ENCODE measurements at places on chromosomes 3 and 15.

- H3K27me3 ChIP-seq: no peaks in the 10 kb centered on the region
- no peaks in the 10 kb centered on the region for H3K36me3 ChIP-seq
- no peak overlapping the region for H3K27ac ChIP-seq
- no peak for DNase-seq
- H3K4me3 ChIP-seq: no peak overlapping the region
These were observed 1.4 kb downstream of the PAQR5 start for GRCh38 chr15:69299943-69300588.

- peaks cover 23% of the 10 kb centered on the region for H3K36me3 ChIP-seq
- H3K4me3 ChIP-seq: no peak overlapping the region
- DNase-seq: no peak
- no peaks in the 10 kb centered on the region for H3K27me3 ChIP-seq
- no peak overlapping the region for H3K27ac ChIP-seq
- H3K4me1 ChIP-seq: no peaks in the 10 kb centered on the region
These were observed 4.6 kb upstream of the NIT2 start for GRCh38 chr3:100329800-100330489.

DNA sequence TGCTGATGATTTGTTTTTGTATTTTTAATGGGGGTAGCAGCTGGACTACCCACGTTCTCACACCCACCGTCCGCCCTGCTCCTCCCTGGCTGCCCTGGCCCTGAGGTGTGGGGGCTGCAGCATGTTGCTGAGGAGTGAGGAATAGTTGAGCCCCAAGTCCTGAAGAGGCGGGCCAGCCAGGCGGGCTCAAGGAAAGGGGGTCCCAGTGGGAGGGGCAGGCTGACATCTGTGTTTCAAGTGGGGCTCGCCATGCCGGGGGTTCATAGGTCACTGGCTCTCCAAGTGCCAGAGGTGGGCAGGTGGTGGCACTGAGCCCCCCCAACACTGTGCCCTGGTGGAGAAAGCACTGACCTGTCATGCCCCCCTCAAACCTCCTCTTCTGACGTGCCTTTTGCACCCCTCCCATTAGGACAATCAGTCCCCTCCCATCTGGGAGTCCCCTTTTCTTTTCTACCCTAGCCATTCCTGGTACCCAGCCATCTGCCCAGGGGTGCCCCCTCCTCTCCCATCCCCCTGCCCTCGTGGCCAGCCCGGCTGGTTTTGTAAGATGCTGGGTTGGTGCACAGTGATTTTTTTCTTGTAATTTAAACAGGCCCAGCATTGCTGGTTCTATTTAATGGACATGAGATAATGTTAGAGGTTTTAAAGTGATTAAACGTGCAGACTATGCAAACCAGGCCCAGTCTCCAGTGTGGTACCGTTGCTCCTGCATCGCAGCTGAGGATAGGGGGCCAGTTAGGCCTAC, 1.4 kb upstream of the FES start:
- H3K36me3 ChIP-seq: peaks cover 5% of the 10 kb centered on the region
- DNase-seq: no peak
- no peak overlapping the region for H3K4me3 ChIP-seq
- H3K27me3 ChIP-seq: no peaks in the 10 kb centered on the region
- H3K4me1 ChIP-seq: no peaks in the 10 kb centered on the region

DNA sequence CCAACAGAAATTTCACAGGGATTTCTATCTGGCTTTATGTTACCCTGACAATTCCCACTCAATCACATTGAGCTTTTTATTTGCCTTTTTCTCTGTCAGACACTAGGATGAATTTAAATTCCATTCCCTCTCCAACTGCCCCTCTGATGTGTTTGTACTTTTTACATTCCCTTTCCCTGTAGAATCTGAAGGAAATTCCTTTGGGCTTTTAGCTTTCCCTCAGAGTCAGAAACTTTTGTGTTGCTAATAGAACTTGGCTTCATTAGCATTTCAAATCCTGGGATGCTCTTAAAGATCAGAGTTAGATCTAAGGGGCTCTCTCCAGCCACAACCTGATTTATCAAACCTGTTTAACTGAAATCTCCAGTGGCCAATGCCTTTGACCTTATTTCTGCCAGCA, 7.9 kb upstream of the RARB start:
- no peaks in the 10 kb centered on the region for H3K27me3 ChIP-seq
- no peaks in the 10 kb centered on the region for H3K36me3 ChIP-seq
- no peak overlapping the region for H3K27ac ChIP-seq
- DNase-seq: no peak
- peaks cover 10% of the 10 kb centered on the region for H3K4me1 ChIP-seq

- no peak for DNase-seq
- no peaks in the 10 kb centered on the region for H3K27me3 ChIP-seq
- H3K36me3 ChIP-seq: no peaks in the 10 kb centered on the region
- H3K4me3 ChIP-seq: no peak overlapping the region
- peaks cover 39% of the 10 kb centered on the region for H3K4me1 ChIP-seq
- H3K27ac ChIP-seq: peak overlapping the region; percentile 93
These were observed 4.5 kb upstream of the POPDC2 start for GRCh38 chr3:119664850-119665379.

GRCh38 chr3:16482770-16483531, 30.5 kb downstream of the RFTN1 start:
- no peaks in the 10 kb centered on the region for H3K36me3 ChIP-seq
- no peaks in the 10 kb centered on the region for H3K27me3 ChIP-seq
- H3K4me1 ChIP-seq: peaks cover 31% of the 10 kb centered on the region
- H3K27ac ChIP-seq: no peak overlapping the region
- H3K4me3 ChIP-seq: no peak overlapping the region

GRCh38 chr3:190695994-190696393, 166.5 kb downstream of the GMNC start:
- no peak for DNase-seq
- H3K4me3 ChIP-seq: no peak overlapping the region
- no peaks in the 10 kb centered on the region for H3K4me1 ChIP-seq
- H3K27me3 ChIP-seq: no peaks in the 10 kb centered on the region

DNA sequence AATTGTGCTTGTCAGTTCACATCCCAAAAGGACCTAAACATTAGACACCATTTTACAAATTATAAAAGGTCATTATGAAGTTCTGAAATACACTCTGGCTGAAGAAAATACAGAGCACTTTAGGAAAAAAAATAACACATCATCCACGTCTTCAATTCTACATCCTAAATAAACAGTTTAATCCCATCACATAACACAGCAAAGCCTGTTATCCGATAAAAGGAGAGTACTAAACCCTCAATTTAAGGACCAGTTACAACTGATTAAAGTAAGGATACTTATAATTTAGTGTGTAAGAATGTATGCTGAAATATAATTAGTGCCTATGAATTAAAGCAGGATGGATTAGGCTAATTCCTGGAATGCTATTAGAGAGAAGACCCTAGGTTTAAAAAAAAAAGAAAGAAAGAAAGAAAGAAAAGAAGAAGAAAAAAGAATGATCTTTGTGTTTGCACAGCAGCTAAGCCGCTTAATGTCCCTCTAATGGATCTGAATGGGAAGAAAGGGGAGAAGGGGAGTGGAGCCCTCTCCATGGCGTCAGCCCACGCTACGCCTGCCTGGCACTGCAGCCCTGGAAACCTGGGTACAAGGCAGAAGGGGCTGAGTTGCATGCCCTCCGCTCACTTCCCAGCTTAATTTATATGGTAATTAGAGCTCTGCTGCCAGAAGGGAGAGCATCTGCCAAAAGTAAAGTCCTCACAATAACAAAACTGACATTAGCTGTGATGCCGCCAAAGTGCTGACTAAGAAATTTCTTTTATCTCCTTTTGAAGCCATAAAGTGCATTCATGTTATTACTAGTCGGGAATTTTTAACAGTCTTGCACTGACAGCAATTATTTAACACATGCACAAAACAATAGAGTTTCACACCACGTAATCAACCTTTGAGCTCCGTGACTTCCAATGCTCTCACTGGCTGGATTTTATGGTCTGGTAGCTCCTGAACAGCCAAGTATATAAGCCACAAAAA, 90.0 kb downstream of the FSIP1 start:
- DNase-seq: peak; percentile 7
- H3K27me3 ChIP-seq: no peaks in the 10 kb centered on the region
- H3K27ac ChIP-seq: no peak overlapping the region

- peak; percentile 21 for DNase-seq
- H3K27ac ChIP-seq: no peak overlapping the region
- no peaks in the 10 kb centered on the region for H3K27me3 ChIP-seq
- H3K4me1 ChIP-seq: peaks cover 12% of the 10 kb centered on the region
- H3K36me3 ChIP-seq: no peaks in the 10 kb centered on the region
These were observed 79.0 kb downstream of the SERPINI1 start for GRCh38 chr3:167814441-167814951.

GRCh38 chr3:39917065-39917773, 107.8 kb downstream of the MYRIP start:
- no peaks in the 10 kb centered on the region for H3K27me3 ChIP-seq
- H3K27ac ChIP-seq: peak overlapping the region; percentile 62
- no peak overlapping the region for H3K4me3 ChIP-seq
- no peaks in the 10 kb centered on the region for H3K36me3 ChIP-seq
- no peak for DNase-seq

DNA sequence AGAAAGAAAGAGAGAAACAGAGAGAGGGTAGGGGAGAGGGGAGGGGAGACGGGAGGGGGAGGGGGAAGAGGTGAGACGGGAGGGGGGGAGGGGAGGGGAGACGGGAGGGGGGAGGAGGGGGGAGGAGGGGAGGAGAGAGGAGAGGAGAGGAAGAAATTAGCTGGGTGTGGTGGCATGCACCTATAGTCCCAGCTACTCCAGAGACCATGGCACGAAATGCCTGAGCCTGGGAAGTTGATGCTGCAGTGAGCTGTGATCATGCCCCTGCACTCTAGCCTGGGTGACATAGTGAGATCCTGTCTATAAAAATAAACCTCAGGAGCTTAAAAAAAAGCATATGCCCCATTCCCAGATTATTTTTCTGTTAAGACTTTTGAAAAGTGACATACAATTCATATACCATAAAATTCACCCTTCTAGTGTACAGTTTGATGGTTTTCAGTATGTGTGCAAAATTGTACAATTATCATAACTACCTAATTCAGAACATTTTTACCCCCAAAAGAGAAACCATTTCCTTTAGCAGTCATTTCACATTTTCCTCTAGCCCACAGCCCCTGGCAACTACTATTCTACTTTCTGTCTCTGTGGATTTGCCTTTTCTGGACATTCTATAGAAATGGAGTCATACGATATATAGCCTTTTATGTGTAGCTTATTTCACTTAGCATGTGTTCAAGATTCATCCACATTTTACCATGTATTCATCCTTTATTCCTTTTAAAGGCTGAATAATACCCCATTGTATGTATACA, 699.6 kb downstream of the FHIT start:
- no peak for DNase-seq
- no peaks in the 10 kb centered on the region for H3K27me3 ChIP-seq
- no peaks in the 10 kb centered on the region for H3K36me3 ChIP-seq
- no peaks in the 10 kb centered on the region for H3K4me1 ChIP-seq
- no peak overlapping the region for H3K27ac ChIP-seq

DNA sequence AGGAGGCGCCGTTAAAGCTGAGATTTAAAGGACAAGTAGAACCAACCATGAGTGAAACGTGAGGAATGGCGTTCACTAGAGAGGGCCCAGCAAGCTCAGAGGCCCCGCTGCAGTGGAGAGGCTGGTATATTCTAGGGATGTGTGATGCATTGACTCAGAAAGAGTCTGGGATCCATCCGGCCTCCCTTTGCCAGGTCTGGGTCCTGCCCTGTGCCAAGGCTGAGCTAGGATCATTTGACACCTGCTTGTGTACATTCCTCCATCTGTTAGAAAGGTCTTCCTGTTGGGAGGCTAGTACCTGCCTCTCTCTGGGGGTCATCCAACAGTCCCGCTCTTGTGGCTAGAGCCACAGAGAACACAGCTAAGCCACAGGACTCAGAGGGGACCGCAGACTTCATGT, 28.4 kb downstream of the CA12 start:
- no peaks in the 10 kb centered on the region for H3K27me3 ChIP-seq
- no peak overlapping the region for H3K27ac ChIP-seq
- H3K4me3 ChIP-seq: no peak overlapping the region
- H3K36me3 ChIP-seq: no peaks in the 10 kb centered on the region
- DNase-seq: no peak

- H3K27me3 ChIP-seq: no peaks in the 10 kb centered on the region
- peaks cover 49% of the 10 kb centered on the region for H3K36me3 ChIP-seq
- no peak overlapping the region for H3K4me3 ChIP-seq
These were observed 37.6 kb upstream of the WDR49 start for GRCh38 chr3:167691366-167691765.

- no peaks in the 10 kb centered on the region for H3K36me3 ChIP-seq
- H3K27ac ChIP-seq: peak overlapping the region; percentile 56
- no peak for DNase-seq
- no peak overlapping the region for H3K4me3 ChIP-seq
- peaks cover 4% of the 10 kb centered on the region for H3K4me1 ChIP-seq
- no peaks in the 10 kb centered on the region for H3K27me3 ChIP-seq
These were observed 60.9 kb upstream of the SLC4A7 start for GRCh38 chr3:27545061-27545460.

DNA sequence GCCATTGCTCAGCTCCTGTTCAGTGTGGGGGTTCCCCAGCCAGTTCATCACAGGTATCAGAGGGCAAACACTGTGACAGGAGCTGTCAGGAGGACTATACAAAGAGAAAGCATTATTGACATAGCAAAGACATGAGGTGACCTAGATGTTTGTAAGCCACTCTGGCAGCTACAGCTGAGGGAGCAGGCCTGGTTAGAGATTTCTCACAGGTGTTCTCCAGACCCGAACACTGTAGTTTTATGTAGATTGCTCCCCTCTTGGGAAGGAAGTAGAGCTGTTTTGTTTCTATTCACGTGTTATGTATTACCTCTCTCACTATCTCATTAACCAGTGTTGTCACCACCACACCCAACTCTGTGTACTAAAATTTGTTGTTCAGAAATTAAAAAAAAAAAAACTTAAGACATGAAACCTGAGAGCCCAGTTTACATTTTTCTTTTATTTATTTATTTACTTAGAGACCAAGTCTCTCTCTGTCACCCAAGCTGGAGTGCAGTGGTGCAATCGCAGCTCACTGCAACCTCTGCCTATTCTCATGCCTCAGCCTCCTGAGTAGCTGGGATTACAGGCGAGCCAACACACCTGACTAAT, 123.7 kb downstream of the RBPMS2 start:
- no peak for DNase-seq
- no peaks in the 10 kb centered on the region for H3K27me3 ChIP-seq
- no peak overlapping the region for H3K4me3 ChIP-seq
- peaks cover 3% of the 10 kb centered on the region for H3K4me1 ChIP-seq
- H3K36me3 ChIP-seq: no peaks in the 10 kb centered on the region

DNA sequence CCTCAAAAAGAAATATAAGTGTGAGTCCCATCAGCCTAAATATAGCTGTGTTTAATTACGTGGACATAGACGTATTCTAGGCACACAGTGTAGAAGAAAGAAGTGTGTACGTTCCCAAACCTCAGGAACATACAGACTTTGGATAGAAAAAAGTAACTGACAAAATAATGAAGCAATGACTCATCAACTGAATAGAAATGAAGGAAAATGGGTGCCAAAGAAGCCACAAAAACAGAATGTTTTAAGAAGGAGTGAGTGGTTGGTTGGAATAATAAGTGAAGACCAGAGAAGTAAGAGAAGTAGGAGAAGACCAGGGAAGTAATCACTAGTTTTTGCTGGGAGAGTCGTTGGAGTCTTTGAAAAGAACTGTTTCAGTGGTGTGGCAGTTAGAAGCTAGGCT, 518.1 kb downstream of the ROBO1 start:
- no peaks in the 10 kb centered on the region for H3K36me3 ChIP-seq
- peaks cover 10% of the 10 kb centered on the region for H3K4me1 ChIP-seq
- DNase-seq: no peak
- H3K27ac ChIP-seq: no peak overlapping the region

All from SK-N-SH (cell line).